ENCODE measurements at places on chromosomes 4 and X.
A peak's percentile ranks its signal among the peaks of the same experiment; 100 is the strongest.

DNA sequence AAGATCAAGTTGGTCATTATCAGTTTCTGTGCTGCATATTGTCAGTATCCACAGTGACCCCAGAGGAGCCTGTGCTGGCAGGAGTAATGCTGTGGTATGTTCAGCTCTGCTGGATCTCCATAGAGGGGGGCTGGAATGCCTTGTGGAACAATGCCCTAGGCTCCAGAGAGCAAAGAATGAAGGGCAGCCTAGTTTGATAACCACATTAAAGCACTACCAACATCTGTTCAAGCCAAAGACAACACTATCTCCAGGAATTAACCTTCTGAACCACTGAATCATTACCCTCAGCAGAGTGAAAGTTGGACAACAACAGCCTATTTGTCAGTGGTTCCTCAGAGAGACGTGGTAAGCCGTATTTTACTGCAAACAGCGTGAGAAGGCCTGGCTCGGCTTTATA is 192.3 kb upstream of the CXorf66 start:
- DNase-seq = peak; percentile 30

DNA sequence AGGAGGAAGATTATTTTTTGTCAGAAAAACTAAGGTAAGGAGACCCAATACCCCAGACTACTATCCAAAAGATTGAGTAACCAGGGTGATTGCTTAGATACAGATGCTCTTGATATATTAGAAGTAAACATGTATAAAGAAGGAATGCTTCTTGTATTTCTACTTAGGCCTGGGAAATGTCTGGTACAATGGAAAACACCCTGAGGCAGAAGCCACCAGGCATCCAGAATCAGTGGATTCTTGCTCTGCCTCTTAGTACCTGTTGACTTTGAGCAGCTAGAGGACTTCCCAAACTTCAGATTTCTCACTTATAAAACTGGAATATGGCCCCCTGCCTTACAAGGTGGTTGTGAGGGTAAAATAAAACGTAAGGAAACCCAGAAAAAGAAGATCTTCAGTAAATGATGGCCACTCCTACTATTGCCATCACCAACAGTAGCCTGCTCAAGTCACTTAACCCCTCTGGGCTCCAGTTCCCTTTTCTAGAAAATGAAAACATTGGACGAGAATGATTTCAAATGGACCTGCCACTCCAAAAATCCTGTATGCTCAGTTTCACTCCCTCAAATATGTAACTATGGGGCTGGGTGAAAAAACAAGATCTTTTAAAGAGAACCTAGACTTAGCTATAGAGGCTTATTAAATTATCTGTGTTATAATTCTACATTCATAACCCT is 56.6 kb downstream of the AMELX start:
- no peak for DNase-seq

- no peak for DNase-seq
Measured at GRCh38 chr4:110247591-110247990, 49.2 kb upstream of the ELOVL6 start.

DNA sequence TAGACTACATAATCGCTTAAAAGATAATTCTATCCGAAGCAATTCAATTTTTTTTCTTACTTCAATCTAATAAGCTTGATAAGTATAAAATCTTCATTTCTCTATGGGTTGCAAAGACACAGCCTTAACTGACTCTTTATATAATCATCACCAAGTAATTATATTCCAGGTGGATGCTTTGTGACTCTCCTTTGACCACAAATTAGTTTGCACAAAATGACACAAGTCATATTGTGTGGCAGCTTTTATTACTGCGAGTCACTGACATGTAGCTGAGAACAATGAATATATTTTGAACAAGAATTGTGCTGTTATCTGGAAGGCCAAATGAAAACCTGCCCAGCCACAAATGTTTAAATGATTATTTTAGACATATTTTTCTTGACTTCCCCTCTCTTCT is 1727.8 kb downstream of the ARAP2 start:
- peak; percentile 12 for DNase-seq

DNA sequence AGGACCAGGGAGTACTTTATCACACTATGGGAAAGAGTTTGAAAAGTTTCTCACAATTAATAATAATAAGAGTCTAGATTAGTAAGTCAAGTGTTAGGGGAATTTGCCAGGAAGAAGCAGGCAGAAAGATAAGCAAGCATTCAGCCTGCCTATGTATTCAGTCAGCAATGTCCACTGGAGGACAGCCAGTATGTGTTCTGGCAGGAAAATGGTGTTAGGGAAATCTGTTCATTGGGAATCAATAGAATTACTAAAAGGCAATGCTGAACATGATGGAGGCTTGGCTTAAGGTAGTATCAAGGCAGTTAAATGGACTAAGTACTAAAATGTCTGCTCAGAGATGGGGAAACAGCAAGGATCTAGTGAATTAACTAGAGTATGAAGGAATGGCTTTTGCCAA is 221.2 kb downstream of the PPP4R3C start:
- DNase-seq = no peak

DNA sequence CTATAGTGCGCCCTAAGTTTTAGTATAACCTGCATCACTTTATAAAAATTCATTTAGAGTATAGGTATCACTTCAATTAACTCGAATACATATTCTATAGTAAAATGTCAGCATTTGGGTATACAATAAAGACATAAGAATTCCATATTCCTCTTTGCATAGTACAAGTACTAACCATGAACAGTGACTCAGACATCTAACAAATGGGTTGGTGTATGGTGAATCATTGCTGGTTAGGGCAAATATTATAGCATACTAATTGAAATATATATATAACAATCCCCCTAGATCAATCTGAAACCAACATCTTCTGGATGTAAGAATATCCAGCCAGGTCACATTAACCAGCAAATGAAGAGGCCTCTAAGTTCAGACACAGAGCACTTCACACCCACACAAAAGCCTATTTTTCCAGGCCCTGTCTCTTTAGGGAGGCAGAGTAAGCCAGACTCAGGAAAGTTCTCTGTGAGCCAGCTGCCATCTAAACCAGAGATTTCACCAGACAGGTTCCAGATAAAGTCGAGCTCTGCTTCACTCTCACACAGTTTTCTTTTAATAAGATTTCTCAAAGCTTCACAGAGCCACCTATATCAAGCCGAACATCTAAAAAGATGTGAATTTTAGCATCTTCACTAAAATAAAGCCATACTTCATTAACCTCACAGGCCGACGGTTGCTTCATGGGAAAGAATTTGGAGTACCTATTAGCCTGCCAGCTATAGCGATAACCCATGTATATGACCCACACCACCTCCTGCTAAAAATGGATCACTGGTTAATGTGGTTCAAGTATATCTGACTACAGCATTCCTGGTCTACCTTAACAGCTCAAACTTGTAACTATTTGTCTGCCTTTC is 200.0 kb upstream of the FTHL17 start:
- DNase-seq = no peak

- peak; percentile 14 for DNase-seq
Measured at GRCh38 chrX:124737771-124738170, 391.4 kb downstream of the SH2D1A start.

DNA sequence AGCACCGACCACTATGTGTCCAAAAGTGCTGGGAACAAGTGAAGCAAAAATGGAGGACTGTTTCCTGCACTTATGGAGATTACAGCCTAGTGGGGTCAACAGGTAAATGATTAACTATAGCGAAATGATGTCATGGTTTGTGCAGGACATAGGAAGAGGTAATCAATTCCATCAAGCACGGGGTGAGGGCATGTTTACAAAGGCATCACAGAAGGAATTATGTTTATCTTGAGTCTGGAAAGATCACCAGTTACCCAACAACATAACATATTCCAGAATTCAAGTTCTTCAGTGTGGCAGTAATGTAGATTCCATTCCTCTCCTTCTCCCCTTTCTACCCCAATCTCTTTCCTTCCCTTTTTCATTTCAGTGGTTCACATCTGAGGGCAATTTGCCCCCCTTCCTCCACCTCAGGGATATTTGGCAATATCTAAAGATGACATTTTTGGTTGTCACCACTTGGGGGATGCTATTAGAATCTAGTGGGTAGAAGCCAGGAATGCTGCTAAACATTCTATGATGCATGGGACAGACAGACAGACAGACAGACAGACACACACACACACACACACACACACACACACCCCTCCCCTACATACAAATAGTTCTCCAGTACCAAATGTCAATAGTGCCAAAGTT is 24.1 kb downstream of the FAM47E start:
- DNase-seq = no peak

GRCh38 chrX:12447448-12448064 is 309.3 kb downstream of the FRMPD4 start:
- DNase-seq = no peak

DNA sequence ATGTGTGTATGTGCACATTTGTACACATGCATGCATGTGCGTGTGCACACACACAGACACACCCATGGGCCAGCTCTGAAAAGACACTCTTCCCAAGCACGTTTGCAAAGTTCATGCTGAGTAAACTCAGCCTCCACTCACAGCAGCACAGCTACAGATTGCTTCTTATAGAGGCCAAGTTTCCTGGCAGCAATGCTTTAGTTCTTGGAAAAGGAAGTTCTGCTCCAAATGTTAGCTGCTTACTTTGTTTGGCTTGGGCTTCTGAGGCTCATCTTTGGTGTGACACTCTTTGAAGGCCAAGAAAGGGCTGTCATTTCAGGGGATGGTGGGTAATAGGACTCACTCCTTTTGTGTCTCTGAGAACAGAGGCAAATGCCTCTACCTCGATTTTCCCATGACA is 6.6 kb downstream of the PLP1 start:
- no peak for DNase-seq

- no peak for DNase-seq
Measured at GRCh38 chr4:138647433-138647832, 368.1 kb upstream of the NOCT start.

- no peak for DNase-seq
Measured at GRCh38 chr4:41154814-41155177, 59.5 kb downstream of the APBB2 start.

- no peak for DNase-seq
Measured at GRCh38 chrX:47170861-47171692, 22.6 kb upstream of the UBA1 start.

GRCh38 chrX:19839770-19840254 is 47.6 kb downstream of the SH3KBP1 start:
- DNase-seq = no peak

DNA sequence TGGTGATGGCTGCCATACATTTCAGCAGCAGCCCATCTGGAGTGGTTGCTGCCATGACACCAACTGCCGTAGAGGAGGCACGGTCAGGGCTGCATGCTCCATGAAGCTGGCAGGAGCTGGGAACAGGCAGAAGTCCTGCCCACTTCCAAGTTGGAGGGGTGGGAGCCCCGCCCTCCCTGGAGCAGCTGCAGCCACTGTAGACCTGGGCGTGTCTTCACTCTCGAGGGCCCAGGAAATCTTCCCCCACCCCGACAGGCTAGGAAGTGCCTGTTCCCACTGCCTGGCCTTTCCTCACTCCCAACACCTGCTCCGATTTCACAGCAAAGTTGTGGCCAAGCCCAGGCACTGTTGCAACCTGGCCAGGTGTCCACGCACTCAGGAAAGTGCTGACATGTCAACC is 42.3 kb downstream of the NALF2 start:
- no peak for DNase-seq

DNA sequence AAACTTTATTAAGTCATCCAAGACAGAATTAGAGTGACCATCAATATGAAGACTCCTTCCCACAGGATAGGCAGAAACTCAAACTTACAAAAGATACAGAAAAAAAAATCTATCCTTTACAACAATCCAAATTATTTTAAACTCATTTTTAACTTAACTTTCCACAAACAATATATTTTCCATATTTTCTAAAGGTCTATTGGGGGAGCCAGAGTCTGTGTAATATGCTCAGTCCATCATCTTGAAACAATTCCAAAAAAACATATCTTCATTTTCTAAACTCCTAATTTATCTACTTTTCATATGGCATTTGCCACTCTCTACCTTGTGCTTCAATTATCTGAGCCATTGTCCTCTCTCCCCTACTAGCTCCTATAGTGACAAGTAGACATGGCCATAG is 378.1 kb downstream of the PDGFC start:
- no peak for DNase-seq

- no peak for DNase-seq
Measured at GRCh38 chr4:11632483-11632882, 203.8 kb upstream of the HS3ST1 start.

DNA sequence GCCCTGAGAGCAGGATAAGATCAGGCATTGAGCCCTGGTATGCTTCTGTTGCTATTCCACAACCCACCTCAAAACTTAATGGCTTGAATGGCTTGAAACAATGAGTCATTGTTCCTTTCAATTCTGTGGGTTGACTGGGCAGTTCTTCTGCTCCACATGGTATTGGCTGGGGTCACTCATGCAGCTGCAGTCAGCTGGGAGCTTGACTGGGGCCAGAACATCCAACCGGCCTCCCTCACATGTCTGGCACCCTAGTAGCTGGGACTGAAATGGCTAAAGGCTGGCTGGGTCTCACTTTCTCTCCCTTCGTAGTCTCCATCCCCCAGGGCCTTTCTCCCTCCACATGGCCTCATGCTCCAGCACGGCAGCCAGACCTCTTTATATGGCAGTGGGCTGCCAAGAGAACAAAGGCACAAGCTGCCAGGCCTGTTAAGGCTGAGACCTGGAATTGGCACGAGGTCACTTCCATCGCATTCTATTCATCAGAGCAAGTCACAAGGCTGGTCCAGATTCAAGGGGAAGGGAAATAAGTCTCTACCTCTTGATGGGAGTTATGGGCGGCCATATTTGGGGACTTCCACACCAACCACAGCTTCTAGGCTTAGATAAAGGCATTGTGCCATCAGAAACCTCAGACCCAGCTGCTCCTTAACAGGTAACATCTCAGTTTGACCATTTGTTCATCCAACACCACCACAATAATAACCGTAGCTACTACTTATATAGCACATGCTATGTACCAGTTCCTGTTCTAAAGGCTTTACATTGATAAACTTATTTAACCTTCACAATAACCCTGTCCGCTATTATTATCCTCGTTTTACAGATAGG is 159.7 kb upstream of the ATP6AP2 start:
- DNase-seq = peak; percentile 55

GRCh38 chr4:104967034-104967401 is 179.7 kb upstream of the TET2 start:
- DNase-seq = peak; percentile 17

GRCh38 chrX:6383488-6383887 is 151.4 kb downstream of the VCX3A start:
- DNase-seq = no peak

GRCh38 chr4:104129243-104129642 is 365.5 kb downstream of the CXXC4 start:
- DNase-seq = no peak

- no peak for DNase-seq
Measured at GRCh38 chrX:148823986-148824385, 323.6 kb downstream of the AFF2 start.

DNA sequence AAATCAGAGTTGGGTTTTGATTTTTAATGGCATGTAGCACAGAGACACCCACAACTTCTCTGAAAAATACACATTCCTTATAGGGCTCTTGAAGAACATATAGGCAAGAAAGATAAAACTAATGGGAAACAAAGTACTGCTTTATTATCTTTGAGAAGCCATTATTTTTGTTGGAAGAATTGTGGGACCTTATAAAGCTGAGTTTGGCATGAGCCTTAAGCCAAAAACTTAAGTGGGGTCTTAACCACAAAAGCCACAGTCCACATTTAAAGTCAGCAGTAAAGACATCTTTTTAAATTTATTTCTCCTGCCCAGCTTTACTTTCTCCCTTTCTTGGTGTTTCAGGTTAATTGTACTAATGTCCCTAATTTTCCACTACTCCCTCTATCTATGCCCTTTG is 1297.3 kb downstream of the C4orf33 start:
- no peak for DNase-seq

- DNase-seq = no peak
Measured at GRCh38 chr4:151661873-151662272, 98.9 kb downstream of the GATB start.

GRCh38 chrX:132058975-132059374 is 35.9 kb downstream of the STK26 start:
- no peak for DNase-seq

- DNase-seq = no peak
Measured at GRCh38 chr4:45741897-45742296, 382.0 kb downstream of the GABRG1 start.

Measured in eye (tissue), 1 donor.